ENCODE measurements at places on chromosomes 7 and 10. TPM values are rescaled to one million over a fixed set of nuclear protein-coding genes. Genes with fewer than 3 reads are reported as not detected.

- H3K36me3 ChIP-seq, result no peaks in the 10 kb centered on the region
- peak; percentile 18 for DNase-seq
- no peaks in the 10 kb centered on the region for H3K4me1 ChIP-seq
- H3K27ac ChIP-seq, result no peak overlapping the region
- H3K27me3 ChIP-seq, result no peaks in the 10 kb centered on the region
Measured at GRCh38 chr10:122740640-122741039, 41.0 kb upstream of the C10orf120 start.

DNA sequence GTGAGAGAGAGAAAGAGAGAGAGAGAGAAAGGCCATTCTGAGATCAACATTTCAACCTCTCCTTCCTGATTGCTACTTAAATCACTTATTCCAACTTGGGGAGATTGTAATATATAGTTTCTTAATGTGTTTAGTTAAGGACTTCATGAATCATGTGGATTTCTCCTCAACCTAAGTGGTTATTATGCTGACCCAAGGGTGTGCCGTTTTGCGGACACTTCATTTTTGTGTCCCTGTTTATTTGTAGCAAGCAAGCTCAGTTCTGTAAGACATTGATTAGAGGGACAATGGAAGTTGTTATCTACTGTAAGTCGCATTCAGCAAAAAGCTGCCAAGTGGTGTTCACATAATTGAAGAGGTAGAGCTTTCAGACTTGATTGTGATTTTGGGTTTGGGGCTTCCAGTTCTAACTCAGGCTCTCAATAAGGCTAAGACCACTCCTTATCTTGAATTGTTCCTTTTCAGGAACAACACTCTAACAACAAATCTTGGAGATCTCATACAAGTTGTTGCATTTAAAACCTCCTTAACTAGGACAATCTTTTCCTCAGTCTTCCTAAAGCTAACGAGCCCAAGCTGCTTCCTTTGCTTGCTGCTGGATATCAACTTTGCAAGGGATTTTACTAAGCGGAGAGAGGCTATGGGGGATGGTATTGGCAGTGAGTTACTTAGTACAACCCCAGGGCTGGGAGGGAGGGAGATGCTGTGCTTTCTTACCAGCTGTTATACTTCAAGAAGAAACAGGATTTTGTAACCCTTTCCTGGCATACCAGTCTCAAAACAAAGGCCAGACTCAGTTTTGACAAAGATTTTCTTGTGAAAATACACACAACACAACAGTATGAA lies 19.8 kb upstream of the COL1A2 start:
- peak overlapping the region; percentile 99 for H3K27ac ChIP-seq
- DNase-seq, result peak; percentile 94
- no peaks in the 10 kb centered on the region for H3K27me3 ChIP-seq
- peak overlapping the region; percentile 72 for H3K4me3 ChIP-seq
- peaks cover 71% of the 10 kb centered on the region for H3K4me1 ChIP-seq

GRCh38 chr7:102426268-102427018 lies 6.9 kb upstream of the ORAI2 start:
- H3K4me1 ChIP-seq, result no peaks in the 10 kb centered on the region
- H3K36me3 ChIP-seq, result no peaks in the 10 kb centered on the region
- DNase-seq, result no peak
- no peak overlapping the region for H3K27ac ChIP-seq

C10orf105 gene
- total RNA-seq, result not detected

- 0 out of 2 replicates have a peak, but pooled peaks cover 9% of the 10 kb centered on the region for H3K4me1 ChIP-seq
- H3K27ac ChIP-seq, result no peak overlapping the region
- no peak for DNase-seq
- no peaks in the 10 kb centered on the region for H3K36me3 ChIP-seq
- H3K27me3 ChIP-seq, result no peaks in the 10 kb centered on the region
Measured at GRCh38 chr7:121057878-121058277, 69.4 kb downstream of the CPED1 start.

REEP3 gene
- 72.1 TPM for total RNA-seq

DNA sequence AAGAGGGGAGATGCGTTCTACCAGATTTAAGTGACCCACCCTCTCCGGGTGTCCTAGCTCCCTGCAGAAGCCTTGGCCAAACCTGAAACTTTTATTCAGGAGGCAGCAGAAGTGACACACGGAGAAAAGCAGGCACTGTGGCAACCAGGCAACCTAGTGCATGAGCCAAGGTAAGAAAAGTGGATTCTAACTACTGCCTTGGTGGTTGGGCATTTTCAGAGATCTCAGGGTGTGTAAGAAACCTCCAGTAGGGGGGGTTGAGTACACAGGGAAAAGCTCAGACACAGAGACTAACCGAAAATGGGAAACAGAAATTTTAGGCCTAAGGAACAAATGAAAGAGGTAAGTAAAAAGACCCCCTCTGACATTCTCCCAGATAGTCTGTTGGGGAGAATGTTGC lies 645.7 kb downstream of the ANKRD7 start:
- no peaks in the 10 kb centered on the region for H3K36me3 ChIP-seq
- H3K4me3 ChIP-seq, result no peak overlapping the region
- DNase-seq, result no peak
- H3K4me1 ChIP-seq, result no peaks in the 10 kb centered on the region

PDE6C gene
- not detected for total RNA-seq

DDX50 gene
- 63.4 TPM for total RNA-seq

METTL27 gene
- total RNA-seq, result 3.5 TPM

DNA sequence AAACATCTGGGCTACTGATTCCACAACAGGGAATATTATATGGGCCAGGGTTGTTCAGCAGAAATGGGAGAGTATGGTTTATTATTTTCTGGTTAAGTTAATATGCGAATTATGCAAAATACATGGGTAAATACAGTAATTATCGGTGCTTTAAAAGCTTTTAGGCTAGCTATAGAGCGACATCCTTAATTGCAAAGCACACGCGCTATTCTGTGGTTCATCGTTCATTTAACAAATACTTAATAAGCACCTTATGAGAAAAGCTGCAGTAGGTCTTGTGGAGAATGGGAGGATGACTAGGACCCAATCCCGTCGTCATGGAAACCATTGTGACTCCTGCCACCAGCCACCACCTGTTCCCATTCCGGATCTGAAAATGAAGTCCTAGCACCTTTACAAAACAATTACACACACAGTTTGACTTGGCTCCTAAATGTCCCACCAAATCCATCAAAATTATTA lies 623 bp upstream of the CEP41 start:
- H3K4me3 ChIP-seq, result peak overlapping the region; percentile 75
- no peaks in the 10 kb centered on the region for H3K36me3 ChIP-seq
- DNase-seq, result peak; percentile 54
- H3K27ac ChIP-seq, result peak overlapping the region; percentile 55
- H3K27me3 ChIP-seq, result no peaks in the 10 kb centered on the region

- no peaks in the 10 kb centered on the region for H3K36me3 ChIP-seq
- H3K27me3 ChIP-seq, result no peaks in the 10 kb centered on the region
- no peak overlapping the region for H3K4me3 ChIP-seq
- peaks cover 32% of the 10 kb centered on the region for H3K4me1 ChIP-seq
- DNase-seq, result no peak
Measured at GRCh38 chr7:35701287-35701900, 6.5 kb upstream of the HERPUD2 start.

CRPPA gene
- 1.8 TPM for total RNA-seq

DNA sequence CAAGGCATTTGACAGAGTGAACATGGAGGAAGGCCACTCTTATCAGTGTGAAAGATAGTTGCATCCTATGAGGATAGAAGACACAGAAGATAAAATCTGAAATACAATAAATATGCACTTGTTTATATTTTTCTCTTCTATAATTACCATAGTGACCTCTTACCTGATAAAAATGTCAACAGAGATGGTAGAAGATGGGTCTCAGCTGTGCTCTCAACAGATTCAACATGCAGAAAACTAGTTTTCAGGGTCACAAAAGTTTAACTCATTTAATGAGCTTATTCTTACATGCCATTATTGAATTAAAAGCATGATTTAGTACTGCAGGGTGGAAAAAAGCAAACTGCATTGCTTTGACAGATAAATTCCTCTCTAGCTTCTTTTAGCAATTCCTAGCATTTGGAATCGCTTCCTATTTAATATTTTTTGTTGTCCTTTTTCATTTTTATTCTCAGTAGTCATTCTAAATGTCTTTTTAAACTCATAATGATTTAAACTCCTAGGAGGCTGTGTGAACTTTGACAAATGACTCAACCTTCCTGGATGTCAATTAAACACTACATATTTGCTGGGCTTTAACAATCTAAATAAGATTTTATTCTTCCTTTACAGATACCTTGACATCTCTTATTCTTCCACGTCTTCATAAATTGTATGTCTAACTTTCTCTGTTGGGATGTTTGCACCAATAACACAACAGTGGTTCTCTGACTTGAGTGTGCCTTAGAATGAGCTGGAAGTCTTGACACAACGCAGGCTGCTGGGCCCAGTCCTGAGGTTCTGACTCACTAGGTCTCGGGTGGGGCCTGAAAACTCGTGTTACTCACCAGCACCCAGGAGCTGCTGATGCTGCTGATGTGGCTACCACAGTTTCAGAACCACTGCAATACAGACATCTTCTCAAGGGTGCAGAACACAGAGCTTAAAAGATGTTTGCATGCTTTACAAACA lies 565.5 kb upstream of the IGFBP3 start:
- DNase-seq, result peak; percentile 96
- H3K27me3 ChIP-seq, result no peaks in the 10 kb centered on the region
- no peaks in the 10 kb centered on the region for H3K36me3 ChIP-seq
- peak overlapping the region; percentile 82 for H3K27ac ChIP-seq

GRCh38 chr7:92639213-92639896 lies 49.2 kb upstream of the FAM133B start:
- H3K27ac ChIP-seq, result no peak overlapping the region
- no peak overlapping the region for H3K4me3 ChIP-seq
- H3K27me3 ChIP-seq, result no peaks in the 10 kb centered on the region

DNA sequence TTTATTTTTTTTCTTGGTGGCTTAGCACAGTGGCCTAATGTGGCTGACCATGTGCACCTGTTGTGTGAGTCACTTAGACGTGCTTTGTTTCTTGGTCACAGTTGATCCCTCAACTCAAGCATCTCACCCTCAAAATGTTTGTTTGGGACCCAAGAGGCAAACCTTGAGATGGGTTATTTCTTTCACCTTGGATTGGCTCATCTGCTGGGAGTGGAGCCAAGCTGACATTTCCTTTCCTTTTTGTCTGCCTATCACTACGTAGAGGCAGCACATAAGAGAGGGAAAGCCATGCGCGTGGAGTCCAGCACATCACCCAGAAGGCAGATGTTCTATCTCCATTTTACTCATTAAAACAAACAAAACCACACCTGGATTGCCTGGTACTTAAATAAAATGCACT lies 6.4 kb upstream of the PRKCQ start:
- no peaks in the 10 kb centered on the region for H3K36me3 ChIP-seq
- H3K27ac ChIP-seq, result no peak overlapping the region
- no peaks in the 10 kb centered on the region for H3K4me1 ChIP-seq
- H3K27me3 ChIP-seq, result peaks cover 12% of the 10 kb centered on the region

- no peaks in the 10 kb centered on the region for H3K27me3 ChIP-seq
- H3K27ac ChIP-seq, result no peak overlapping the region
- no peaks in the 10 kb centered on the region for H3K36me3 ChIP-seq
- no peak for DNase-seq
- H3K4me1 ChIP-seq, result no peaks in the 10 kb centered on the region
- no peak overlapping the region for H3K4me3 ChIP-seq
Measured at GRCh38 chr7:36879021-36879420, 154.7 kb upstream of the AOAH start.

GRCh38 chr7:90311175-90311574 lies 9.9 kb downstream of the FAM237B start:
- no peak for DNase-seq
- H3K36me3 ChIP-seq, result no peaks in the 10 kb centered on the region
- H3K4me3 ChIP-seq, result no peak overlapping the region

GRCh38 chr7:3754493-3755341 lies 453.7 kb downstream of the SDK1 start:
- no peaks in the 10 kb centered on the region for H3K27me3 ChIP-seq
- no peak for DNase-seq
- H3K27ac ChIP-seq, result no peak overlapping the region

GRCh38 chr10:5043716-5044115 lies 40.1 kb upstream of the AKR1C2 start:
- H3K4me1 ChIP-seq, result peaks cover 13% of the 10 kb centered on the region
- no peak overlapping the region for H3K4me3 ChIP-seq
- no peaks in the 10 kb centered on the region for H3K36me3 ChIP-seq
- H3K27ac ChIP-seq, result no peak overlapping the region
- H3K27me3 ChIP-seq, result no peaks in the 10 kb centered on the region

DNA sequence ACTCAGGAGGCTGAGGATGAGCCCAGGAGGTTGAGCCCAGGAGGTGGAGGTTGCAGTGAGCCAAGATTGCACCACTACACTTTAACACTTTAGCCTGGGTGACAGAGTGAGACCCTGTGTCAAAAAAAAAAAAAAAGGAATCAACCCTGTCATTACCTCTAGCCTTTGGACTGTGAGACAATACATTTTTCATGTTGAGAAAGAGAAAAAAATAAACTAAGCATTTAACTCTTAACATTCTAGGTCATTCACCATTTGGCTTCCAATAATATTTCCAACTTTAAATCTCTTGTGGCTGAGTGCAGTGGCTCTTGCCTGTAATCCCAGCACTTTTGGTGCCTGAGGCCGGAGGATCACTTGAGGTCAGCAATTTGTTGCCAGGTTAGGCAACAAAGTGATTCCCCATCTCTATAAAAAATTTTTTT lies 41.9 kb upstream of the TPST1 start:
- no peak overlapping the region for H3K4me3 ChIP-seq
- H3K27ac ChIP-seq, result no peak overlapping the region
- no peaks in the 10 kb centered on the region for H3K27me3 ChIP-seq
- DNase-seq, result no peak
- peaks cover 6% of the 10 kb centered on the region for H3K4me1 ChIP-seq

DNA sequence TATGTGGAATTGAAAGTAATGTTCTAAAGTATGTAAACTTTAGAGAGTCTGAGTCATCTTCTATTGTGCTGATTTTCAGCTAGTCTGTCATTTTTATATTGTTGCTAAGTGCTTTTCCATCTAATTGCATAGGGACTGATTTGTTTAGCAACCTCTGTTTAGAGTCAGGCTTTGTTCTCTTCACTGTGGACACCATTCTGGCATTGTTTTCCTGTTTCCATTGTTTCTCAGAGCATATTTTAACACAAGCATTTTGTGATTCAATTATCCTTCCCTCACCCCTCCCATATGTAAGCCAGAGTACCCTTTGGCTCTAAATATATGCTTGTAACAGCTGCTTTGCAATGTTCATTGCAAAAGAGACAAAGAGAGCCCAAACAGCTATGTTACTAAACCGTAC lies 748.4 kb upstream of the PHF14 start:
- H3K27me3 ChIP-seq, result no peaks in the 10 kb centered on the region
- H3K4me1 ChIP-seq, result no peaks in the 10 kb centered on the region
- H3K27ac ChIP-seq, result no peak overlapping the region
- no peak overlapping the region for H3K4me3 ChIP-seq
- no peaks in the 10 kb centered on the region for H3K36me3 ChIP-seq

- H3K27ac ChIP-seq, result peak within 1 kb of the TSS; percentile 28
- H3K4me3 ChIP-seq, result peak within 1 kb of the TSS; percentile 79
- no peaks in the 10 kb centered on the region for H3K36me3 ChIP-seq
- DNase-seq, result peak; percentile 74
- H3K27me3 ChIP-seq, result no peaks in the 10 kb centered on the region
- peaks cover 23% of the 10 kb centered on the region for H3K4me1 ChIP-seq
Measured at GRCh38 chr10:34815185-34816084, at the start of gene PARD3. Gene PARD3, minus strand, starts transcription at chr10:34815296. Its CDS starts 301 bp downstream, at chr10:34814995.

- H3K27me3 ChIP-seq, result no peaks in the 10 kb centered on the region
- H3K4me3 ChIP-seq, result no peak overlapping the region
- H3K27ac ChIP-seq, result no peak overlapping the region
- DNase-seq, result no peak
Measured at GRCh38 chr7:116142850-116143249, 67.5 kb upstream of the TES start.

- peak overlapping the region; percentile 68 for H3K27ac ChIP-seq
- H3K36me3 ChIP-seq, result no peaks in the 10 kb centered on the region
- no peaks in the 10 kb centered on the region for H3K27me3 ChIP-seq
- peak; percentile 54 for DNase-seq
- H3K4me3 ChIP-seq, result no peak overlapping the region
Measured at GRCh38 chr7:41028580-41028979, 674.3 kb downstream of the INHBA start.

ANKRD30A gene
- total RNA-seq, result not detected

SPDYE5 gene
- total RNA-seq, result not detected
